ENCODE measurements at places on chromosomes 4 and X. TPM values are rescaled to one million over a fixed set of nuclear protein-coding genes. Genes with fewer than 3 reads are reported as not detected.

The BMX gene
- total RNA-seq, result 1.4 TPM

The SH3TC1 gene
- 87.0 TPM for total RNA-seq

The SSX3 gene
- not detected for total RNA-seq

The BTK gene
- total RNA-seq, result 7.9 TPM

The PCDH19 gene
- total RNA-seq, result 2.8 TPM

The CYTL1 gene
- 3.0 TPM for total RNA-seq

The IRS4 gene
- 0.96 TPM for total RNA-seq

- DNase-seq, result no peak
Measured at GRCh38 chr4:95594629-95595028, 45.9 kb upstream of the UNC5C start.

- no peak for DNase-seq
Measured at GRCh38 chr4:128983771-128984485, 109.4 kb downstream of the SCLT1 start.

- no peak for DNase-seq
Measured at GRCh38 chr4:37463033-37463856, 218.7 kb downstream of the NWD2 start.

- no peak for DNase-seq
Measured at GRCh38 chr4:112550728-112551127, 34.7 kb upstream of the NEUROG2 start.

DNA sequence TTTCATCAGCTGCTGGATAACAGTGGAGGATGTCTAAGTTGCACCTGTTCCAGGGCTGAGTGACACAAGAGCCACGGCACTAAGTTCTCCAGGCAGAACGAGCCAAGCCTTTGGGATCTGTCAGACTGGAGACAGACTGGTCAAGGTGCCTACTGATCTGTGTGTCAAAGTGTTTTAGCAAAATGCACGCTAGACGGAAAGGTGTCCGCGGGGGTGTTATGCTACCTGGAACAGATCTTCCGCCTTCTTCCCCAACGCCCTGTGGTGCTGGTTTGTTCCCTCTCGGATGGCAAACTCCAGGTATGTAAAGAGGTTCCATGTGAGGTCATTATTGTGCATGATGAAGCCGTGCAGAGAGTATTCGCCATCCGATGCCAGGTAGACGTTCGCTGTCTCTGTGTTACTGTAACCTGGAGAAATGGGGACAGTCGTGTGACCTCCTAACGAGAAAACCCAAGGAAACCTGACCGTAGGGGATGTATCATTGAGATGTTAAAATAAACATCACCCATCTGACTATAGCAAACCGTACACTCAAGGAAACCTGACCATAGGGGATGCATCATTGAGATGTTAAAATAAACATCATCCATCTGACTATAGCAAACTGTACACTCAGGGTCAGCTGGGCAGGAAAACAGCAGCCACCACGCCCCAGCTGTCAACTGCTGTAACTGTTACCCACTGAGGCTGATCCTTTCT is 29.7 kb upstream of the SLC25A6 start:
- DNase-seq, result no peak

GRCh38 chr4:152534541-152535359 is 1.1 kb downstream of the FBXW7 start:
- DNase-seq, result no peak

DNA sequence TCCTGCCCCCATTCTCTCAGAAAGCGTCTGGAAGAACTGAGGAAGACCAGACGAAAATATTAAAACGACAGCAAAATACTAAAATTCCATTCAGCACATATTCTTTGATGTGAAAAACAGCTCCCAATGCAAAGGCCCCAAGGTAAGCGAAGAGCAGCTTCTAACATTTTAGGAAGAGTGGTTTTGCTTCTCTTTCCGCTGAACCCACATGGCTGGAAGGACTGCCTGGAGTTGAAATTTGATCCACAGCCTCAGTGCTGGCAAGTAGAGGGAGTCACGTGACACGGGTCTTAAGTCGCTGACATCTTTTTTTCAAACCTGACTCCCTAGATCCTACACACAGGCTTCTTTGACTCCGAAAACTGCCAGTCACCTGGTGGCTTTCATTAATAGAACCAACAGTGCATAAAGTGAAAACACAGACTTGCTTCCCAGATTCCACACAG is at the start of gene FAM13A:
Gene FAM13A (minus strand): TSS at position 233 of the 446 bp plus-strand sequence. CDS start 221 bp downstream, at position 12.
- DNase-seq, result peak; percentile 84

DNA sequence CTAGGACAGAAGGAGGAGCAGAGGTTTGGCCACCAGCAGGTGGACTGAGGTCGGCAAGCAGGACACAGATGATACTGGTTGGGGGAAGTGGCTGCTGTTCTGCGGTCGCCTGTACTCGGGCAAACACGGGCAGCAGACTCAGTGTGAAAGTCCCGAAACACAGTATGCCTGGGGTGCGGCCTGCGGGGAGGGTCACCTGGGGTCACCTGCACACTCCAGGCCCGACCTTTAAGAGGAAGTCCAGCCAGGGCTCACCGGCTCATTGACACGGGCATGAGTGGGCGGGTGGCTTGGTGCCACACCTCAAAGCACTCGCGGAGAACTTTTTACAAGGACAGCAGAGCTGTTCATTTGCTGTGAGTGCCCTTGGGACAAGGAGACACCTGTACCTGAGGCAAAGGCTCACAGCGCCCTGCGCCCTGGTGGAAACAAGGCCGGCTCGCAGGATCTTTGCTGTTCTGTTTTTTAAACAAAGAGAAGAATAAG is 71.5 kb upstream of the MXD4 start:
- DNase-seq, result peak; percentile 48

- DNase-seq, result no peak
Measured at GRCh38 chr4:127622921-127623796, 9.6 kb upstream of the INTU start.

DNA sequence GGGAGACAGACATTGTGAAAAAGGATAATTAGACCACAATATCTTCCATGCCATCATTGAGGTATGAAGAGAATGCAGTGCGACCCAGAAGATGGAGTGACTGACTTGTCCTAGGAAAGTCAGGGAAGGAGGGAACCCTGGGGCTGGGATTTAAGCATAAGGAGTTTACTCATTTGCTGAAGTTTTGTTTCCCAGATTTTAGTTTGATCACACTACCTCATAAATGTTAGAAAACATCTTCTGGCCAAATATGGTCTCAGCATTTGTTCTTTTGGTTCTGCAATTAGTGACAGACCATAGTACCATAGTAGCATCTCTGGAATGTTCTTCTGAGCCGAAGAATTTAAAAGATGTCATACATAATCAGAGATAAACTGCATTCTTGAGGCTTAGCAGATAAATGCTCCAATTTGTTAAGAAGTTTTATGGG is 96.5 kb upstream of the PGRMC2 start:
- DNase-seq, result no peak

Data from ureter (tissue), 1 donor.